ENCODE measurements at places on chromosomes 16 and 17. TPM values are rescaled to one million over a fixed set of nuclear protein-coding genes. Genes with fewer than 3 reads are reported as not detected.

MRPL12 gene
- total RNA-seq, result 106 TPM

RAB37 gene
- total RNA-seq, result not detected

DNA sequence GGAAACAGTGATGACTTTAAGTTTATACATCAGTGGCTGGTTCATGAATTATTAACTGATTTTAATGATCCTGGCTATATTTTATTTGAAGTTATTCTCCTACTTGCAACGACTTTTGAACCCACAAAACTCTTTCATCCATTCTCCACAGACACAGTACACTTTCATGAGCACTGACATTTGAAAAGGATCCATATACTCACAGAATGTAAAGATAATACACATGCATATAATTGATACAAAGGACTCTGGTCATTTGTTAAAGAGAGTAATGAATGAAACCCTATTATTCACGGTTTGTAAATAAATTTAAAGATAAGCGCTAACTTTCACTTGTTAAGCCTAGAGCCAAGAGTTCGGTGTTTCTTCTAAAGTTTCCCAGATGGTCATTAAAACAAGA is 3.3 kb downstream of the TOX3 start:
- no peak for DNase-seq

DNA sequence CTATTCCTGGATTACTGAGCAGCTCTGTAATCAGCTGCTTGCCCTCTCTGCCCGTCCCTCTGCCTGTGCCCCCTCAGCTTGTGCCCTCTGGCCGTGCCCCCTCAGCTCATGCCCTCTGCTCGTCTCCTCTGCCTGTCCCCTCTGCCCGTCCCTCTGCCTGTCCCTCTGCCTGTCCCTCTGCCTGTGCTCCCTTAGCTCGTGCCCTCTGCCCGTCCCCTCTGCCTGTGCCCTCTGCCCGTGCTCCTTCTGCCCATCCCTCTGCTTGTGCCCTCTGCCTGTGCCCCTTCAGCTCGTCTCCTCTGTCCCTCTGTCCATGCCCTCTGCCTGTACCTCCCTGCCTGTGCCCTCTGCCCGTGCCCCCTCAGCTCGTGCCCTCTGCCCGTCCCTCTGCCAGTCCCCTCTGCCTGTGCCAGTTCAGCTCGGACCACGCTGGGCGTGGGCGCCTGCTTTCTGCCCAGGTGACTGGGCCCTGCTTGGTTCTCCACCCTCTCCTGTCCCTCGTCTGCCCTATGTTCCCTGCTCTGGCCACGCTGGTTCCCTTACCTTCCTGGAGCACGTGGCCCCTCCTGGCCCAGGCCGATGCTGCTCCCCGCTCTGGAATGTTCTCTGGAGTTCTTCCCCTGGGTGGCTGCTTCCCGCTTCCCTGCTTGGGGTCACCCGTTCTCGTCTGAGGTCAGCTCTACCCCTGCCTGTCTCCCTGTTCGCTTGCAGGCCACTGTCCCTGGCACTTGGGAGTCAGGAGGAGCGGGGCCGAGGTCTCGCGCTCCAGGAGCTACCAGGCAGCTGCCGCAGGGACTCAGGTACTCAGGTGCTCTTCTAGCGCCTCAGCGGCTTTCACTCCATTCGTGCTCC is 63.9 kb downstream of the BANP start:
- DNase-seq, result no peak

DNA sequence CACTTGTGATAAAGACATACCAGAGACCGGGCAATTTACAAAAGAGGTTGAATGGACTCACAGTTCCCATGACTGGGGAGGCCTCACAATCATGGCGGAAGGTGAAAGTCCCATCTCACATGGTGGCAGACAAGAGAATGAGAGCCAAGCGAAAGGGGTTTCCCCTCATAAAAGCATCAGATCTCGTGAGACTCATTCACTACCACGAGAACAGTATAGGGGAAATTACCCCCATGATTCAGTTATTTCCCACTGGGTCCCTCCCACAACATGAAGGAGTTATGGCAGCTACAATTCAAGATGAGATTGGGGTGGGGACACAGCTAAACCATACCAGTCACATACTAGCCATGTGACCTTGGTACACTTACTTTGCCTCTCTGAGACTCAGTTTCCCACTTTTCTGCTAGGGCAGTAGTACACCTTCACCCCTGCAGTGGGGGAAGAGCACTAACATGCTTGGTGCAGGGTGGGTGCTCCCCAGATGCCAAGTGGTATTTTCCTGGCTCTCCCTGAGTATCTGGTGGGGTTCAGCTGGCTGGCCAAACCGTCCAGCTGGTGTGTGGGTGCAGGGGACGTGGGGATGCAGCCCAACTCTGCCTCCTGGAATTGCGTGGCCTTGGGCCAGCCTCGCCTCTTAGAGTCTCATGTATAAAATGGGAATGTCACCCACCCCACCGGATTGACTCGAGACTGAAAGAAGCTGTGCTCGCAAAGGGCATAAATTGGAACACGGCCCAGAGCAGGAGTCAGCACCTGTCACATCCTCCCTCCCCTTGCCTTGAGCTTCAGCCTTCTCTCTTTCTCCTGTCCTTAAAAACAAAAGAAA is 364.1 kb downstream of the CPPED1 start:
- no peak for DNase-seq

GRCh38 chr16:50299508-50300105 is 33.3 kb downstream of the ADCY7 start:
- no peak for DNase-seq

GRCh38 chr16:27639561-27640276 is 89.8 kb downstream of the KATNIP start:
- peak; percentile 31 for DNase-seq

- no peak for DNase-seq
Observed at GRCh38 chr17:46013502-46014165, 14.6 kb downstream of the STH start.

Data from neural crest cell (in vitro differentiated cells).